GM12892 (cell line): ENCODE measurements at places on chromosomes 2 and 18.

DNA sequence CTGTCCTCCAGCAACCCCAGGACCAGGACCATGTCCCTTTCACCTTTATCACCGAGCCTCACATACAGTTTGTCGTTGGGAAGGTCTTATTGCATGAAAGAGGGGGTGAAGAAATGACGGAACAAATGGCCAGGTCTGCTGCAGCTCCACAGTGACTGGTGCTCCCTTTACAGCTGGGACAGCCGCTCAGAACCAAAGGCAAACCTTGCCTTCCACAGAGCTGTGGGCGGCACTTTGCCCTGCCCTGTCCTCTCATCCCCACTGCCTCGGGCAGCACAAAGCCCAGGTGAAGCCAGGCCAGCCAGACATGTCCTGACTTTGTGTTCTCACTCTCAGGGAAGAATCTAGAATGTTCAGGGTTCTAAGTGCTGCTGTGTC, 961 bp downstream of the GPR55 start:
- no peak for DNase-seq

DNA sequence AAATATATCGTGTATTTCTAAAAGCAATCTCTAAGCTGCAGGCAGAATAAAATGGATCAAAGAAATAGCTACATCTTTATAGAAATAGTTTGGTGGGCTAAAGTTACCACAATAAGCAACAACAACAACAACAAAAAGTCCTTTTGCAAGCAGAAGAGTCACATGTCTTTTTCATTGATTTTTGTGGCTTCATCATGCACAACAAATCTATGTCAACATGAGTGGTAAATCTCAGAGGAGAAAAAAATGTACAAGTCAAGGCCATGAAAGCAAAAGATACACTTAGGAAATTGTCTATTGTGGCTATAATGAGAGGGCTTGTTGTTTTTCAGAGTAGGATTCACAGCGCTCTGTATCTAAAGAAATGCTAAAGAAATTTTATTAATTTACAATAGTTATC, 269.7 kb downstream of the GRB14 start:
- no peak for DNase-seq

- no peak for DNase-seq
These were observed 81.9 kb downstream of the MEP1B start for GRCh38 chr18:32271672-32272208.

GRCh38 chr18:4453874-4454536, 1.1 kb downstream of the DLGAP1 start:
- DNase-seq: no peak

DNA sequence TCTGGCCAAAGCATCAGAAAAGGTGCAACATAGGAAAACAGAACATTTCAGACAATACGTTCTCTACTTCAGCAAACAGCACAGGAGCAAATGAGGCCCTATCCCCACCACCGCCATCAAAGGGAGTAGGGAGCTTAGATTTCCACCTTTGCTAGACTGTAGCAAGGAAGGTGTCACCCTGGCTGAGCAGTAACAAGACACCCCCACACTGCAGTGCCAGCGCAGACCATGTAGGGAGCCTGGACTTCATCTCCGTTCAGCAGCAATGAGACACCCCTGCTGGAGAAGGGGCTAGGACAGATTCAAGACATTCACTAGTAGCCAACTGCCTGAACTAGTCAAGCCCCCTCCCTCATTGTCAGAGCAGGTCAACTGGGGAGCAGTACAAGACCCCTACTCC, 160.1 kb upstream of the CBLN2 start:
- DNase-seq: no peak

- DNase-seq: no peak
These were observed 759.4 kb downstream of the CBLN2 start for GRCh38 chr18:71784777-71785176.

- DNase-seq: no peak
These were observed 181.7 kb upstream of the ETAA1 start for GRCh38 chr2:67215214-67216055.

- no peak for DNase-seq
These were observed 455.7 kb downstream of the ARHGAP15 start for GRCh38 chr2:143584936-143585335.

DNA sequence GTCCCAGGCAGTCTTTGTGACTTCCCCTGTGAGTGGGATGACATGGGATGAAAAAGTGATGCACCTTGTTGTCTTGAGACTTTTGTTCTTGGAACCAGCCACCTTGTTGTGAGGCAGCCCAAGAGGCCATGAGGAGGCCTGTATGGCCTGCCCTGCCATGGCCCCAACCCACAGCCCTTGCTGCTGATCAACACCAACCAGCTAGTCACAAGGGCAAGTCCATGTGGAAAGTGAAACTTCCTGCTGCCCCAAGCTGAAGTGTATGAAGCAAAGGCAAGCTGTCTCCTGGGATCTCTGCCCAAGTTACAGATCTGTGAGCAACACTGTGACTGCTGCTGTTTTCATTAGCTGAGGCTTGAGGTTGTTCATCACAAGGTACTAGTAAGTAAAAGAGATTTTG, 21.6 kb downstream of the TMEM18 start:
- DNase-seq: no peak

DNA sequence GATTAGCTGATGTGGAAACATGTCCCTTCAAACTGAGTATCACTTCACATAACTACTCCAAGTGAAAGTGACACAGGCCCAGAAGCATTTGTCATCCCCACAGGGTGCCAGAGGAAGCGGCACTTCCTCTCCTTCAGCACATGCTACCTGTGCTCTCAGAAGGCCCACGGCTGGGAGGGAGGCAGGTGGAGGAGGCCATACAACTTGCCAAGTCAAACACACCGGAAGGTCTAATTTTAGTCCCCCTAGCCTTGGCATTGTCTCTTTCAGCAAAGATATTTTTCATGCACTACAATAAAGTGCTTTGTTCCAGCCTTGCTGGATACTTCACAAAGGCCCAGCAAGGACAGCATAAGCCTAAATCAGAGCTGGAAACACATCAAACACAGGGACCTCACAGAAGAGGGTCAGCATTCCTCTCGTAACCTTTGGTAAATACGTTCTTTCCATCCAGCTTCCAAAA, 38.0 kb downstream of the VSNL1 start:
- no peak for DNase-seq

- DNase-seq: no peak
These were observed 59.4 kb downstream of the KCNG2 start for GRCh38 chr18:79857082-79857671.

GRCh38 chr2:128651000-128651399, 332.3 kb upstream of the HS6ST1 start:
- no peak for DNase-seq

- no peak for DNase-seq
These were observed 214.2 kb upstream of the ERBB4 start for GRCh38 chr2:212752730-212753351.

DNA sequence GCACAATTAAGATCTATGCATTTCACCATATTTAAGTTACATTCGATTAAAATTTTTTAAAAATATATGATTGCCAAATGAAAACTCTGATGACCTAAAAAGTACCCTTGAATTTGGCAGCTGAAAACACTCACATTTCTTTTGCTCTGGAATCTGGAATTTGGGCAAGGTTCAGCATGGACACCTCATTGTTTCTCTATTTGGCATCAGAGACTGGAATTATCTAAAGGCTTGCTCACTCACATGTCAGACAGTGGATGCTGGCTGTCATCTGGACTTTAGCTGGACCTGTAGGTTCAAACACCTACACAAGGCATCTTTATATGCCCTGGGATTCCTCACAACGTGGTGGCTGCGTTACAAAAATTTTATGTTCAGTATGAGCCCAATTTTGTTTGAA, 16.1 kb downstream of the MBOAT2 start:
- DNase-seq: no peak

- no peak for DNase-seq
These were observed 941.2 kb downstream of the SUCLG1 start for GRCh38 chr2:83517727-83518368.

DNA sequence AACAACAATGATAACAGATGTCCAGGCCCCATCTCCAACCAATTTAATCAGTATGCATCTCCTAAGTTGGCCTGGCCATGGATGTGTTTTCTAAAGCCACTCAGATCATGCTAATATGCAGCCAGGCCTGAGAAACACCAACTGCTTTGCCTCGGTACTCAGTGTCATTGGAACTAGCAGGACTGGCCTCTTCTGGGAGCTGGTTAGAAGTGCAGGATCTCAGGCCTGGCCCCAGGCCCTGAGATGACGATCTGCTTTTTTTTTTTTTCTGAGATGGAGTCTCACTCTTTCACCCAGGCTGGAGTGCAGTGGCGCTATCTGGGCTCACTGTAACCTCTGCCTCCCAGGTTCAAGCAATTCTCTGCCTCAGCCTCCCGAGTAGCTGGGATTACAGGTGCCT, 69.1 kb downstream of the IRS1 start:
- DNase-seq: no peak

GRCh38 chr2:3703757-3704355, 481 bp downstream of the DCDC2C start:
- no peak for DNase-seq

- DNase-seq: no peak
These were observed 88.5 kb downstream of the TGIF1 start for GRCh38 chr18:3538456-3538855.

- no peak for DNase-seq
These were observed 48.2 kb downstream of the LONRF2 start for GRCh38 chr2:100274076-100274475.

GRCh38 chr18:43776997-43777396, 499.7 kb upstream of the SYT4 start:
- no peak for DNase-seq

DNA sequence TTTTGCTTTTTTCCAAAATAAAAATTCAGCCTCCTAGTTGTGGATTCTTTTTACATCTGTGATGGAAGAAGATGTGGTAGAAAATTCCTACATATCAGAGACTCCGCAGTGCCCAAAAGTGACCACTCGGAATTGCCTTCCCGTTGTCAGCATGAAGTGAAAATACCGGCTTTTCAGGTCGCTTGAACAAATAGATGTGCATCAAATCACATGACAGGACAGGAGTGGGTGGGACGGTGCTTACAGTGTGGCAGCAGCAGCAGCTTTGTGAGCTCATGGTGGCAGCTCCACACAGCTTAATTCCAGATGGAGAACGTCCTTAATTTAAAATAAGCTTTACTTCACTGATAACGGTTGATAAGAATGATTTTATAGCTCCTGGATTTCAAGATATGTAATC, 20.3 kb downstream of the SALL3 start:
- DNase-seq: no peak

DNA sequence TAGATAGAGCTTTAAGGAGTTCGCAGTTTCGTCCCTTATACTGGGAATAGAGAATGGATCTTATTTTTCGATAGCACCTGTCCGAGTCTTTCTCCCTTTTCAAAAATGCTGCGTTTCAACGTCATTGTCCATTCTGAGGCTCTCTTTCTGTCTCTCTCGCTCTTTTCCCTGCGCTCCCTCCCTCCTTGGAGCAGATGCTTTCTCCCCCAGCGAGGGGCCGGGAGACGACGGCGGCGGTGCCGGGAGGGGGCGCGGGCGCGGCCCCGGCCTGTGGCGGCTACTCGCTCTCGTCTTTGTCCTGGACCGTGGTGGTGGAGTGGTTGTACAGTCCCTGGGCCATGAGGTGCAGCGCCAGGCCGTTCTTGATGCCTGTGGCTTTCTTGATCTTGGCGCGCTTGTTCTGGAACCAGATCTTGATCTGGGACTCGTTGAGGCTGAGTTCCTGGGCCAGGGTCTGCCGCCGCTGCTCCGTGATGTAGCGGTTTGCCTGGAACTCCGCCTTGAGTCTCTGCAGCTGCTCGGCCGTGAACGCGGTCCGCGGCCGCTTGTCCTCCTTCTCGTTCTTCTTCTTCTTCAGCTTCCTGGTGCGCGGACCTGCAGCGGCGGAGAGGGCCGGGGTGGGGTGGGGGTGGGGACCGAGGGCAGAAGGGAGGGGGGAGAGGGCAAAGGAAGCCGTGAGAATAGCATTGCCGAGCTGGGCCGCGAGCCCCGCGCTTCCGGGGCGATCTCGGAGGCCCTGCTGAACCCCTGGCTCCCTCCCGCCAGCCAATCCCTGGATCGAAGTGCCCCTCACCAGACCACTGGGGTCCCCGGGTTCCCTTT, 4.6 kb downstream of the EN1 start:
- DNase-seq: no peak

GRCh38 chr18:42915299-42915698, 200.2 kb downstream of the RIT2 start:
- no peak for DNase-seq

GRCh38 chr2:48449073-48449840, 80.7 kb upstream of the STON1 start:
- DNase-seq: no peak

DNA sequence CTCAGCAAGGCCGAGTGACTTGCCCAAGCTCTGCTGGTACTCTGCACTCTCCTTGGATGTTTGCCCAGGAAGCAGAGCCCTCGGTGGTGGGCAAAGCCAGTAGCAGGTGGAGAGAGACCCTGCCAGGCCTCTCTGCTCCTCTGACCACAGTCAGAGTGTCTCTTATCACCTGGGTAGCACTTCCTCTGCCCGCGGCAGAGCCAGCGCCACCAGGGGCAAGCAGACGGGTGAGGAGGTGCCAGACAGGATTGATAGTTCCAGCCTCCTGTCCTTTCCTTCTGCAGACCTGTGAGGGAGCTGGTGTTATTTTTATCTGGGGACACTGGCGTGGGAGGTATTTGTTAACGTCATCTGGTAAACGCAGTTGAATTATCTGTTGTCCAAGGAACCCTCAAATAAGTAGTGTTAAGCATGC, 152.9 kb downstream of the SMAD7 start:
- DNase-seq: no peak
